Activated T-cell treated with anti-CD3 and anti-CD28 coated beads, Interleukin-2, amount 50 U/mL, for 48 hours (primary cell): ENCODE measurements at places on chromosomes 11 and 22.
A peak's percentile ranks its signal among the peaks of the same experiment; 100 is the strongest.

DNA sequence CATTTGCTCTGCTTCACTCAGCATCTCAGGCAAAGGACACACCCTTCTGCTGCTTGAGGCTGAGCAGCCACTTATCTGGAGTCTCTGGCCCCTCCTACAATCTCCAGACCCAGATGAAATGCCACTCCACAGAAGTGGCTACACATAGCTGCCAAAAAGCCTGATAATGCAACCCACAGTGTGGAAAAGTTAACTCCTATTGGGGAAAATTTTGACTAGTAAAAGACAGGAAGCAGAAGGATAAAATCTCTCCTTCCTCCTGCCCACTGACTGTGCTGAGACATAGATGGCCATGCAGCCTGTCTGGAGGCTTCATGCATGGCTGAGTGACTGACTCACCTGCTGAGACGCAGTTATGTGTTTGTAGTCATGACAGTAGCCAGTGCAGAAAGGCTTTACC lies 92.3 kb upstream of the TEAD1 start:
- DNase-seq, result no peak

DNA sequence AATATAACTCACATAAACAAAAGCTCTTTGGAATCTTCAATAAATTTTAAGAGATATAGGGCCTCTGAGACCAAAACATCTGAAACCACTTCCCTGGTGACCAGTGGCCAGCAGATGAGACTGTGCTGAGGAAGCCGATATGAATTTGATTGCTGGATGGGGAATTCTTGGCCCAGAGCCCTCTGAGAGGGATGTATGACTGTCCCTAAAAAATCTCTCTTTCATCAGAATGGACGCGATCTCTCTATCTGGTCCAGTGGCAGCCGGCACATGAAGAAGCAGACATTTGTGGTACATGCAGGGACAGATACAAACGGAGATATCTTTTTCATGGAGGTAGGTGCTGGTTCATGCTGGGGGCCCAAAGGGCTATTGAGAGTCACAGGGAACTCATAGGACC lies 37.5 kb downstream of the MYBPC3 start:
- DNase-seq, result no peak

DNA sequence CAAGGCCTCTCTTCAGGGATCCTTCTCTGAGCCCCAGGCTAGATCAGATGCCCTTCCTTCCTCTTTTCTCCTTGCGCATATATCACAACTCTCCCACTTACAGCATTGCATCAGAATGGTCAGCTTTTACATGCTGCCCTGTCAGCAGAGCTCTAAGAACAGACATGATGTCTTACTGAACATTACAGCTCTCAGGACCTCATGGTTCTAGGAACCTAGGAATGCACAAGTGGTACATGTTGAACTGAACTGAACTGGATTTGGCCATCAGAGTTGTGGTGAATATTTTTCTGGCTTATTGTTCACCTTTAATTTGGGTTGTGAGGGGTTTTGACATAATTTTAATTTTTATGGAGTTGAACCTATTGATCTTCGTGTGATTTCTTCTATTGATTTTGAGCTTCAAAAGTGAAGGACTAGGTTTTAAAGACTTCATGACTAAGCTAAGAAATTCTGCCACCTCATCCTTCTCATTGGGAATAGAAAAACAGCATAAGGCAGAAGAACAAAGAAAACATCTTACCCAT lies 37.7 kb upstream of the SPON1 start:
- no peak for DNase-seq

DNA sequence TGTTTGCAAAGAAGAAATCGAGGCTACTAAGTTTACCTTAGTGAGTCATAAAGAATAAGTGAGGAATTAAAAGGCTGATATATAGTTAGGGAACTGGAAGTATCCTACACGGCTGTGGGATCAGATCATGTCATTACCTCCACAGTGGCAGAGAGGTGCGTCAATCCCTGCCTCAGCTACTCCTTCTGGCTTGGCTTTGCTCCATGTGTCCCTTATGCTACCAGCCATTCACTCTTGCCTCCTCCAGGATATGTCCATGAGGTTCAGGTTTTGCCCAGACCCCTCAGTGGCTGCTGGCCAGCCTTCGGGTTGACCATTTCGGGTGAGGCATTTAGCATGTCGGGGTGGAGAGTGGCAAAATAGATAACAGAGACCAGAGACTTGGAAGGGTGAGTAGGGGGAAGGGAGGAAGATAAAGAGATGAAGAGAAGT lies 153.4 kb downstream of the LDLRAD3 start:
- no peak for DNase-seq

DNA sequence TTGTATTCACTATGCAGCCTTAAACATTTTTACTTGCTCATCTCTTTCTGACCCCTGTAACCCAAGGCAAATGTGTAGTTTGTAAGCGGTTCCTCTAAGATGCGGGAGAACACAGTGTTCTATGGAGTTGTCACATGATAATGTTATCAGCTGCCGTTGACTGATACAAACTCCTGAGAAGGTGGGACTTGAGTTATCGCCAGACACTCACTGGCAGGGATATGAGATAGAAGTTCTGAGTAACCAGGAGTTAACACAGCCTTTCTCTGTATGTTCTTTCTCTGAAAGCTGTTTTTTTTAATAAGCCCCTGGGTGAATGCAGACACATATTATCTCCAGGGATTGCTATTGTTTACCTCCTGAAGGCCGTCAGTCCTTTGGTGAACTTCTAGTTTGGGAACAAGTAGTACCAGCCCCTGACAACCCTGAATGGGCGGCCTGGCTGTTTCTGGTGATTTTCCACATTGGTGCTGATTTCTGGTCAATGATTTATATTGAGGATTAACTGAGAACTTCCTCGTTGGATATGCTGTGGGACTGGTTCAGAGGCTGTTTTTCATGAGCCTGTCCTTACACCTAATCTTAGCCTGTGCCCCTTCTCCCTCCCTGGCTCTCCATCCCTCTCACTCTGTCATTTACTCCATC lies 155.3 kb upstream of the RASSF10 start:
- no peak for DNase-seq

DNA sequence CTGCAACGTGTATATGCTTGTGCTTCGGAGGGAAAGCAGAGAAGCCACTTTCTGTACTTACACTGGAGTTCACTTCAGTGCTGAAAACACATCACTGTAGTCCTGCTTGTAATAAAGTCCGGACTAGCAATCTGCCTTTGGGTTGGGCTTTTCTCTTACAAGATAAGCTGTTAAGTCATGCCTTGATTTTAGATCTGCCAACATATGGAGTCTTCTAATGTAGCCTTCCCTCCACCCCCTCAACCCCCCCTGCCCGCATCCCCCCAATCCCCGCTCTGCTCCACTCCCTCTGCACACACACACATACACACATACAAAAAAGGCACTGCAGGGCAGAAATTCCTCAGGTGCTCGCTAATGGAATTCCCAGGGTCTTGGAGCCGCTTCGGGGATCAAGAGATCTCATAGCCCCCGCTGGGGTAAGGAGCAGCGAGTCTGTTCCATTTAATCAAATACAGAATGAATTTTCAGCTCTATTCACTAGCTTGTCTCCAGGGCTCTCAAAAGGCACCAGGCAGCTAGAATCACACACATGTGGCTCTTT lies 3.4 kb downstream of the CDON start:
- no peak for DNase-seq

DNA sequence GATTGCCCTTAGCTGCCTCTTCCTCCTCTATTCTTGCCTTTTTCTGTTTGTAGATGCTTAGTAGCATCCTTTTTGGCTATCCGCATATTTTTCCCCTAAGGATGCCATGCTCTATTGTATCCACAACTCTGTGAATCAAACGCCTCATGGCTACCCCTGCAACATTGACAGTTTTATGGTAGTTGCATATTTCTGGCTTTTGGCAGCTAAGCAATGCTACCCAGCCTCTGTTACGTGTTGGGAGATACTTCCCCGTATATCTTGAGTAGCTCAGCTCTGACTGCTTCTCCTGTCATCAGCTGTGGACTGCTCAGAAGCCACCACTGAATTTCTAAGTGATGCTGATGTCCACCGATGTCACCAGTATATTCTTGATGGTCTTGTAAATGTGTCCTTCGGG lies 15.1 kb upstream of the SLC3A2 start:
- DNase-seq, result no peak

DNA sequence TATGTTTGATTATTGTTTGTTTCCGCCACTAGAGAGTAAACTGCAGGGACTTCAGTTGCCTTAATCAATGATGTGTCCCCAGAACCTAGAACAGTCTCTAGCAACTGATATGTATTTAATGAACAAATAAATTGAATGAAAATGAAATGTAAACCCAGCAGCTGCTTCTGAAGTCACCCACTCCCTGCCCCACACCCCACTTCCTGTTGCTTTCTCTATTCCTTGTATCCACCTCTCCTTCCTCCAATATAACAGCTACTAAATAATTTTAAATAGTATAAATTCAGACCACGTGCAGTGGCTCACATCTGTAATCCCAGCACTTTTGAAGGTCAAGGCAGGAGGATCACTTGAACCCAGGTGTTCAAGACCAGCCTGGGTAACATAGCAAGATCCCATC lies 15.8 kb downstream of the MYH9 start:
- DNase-seq, result no peak

DNA sequence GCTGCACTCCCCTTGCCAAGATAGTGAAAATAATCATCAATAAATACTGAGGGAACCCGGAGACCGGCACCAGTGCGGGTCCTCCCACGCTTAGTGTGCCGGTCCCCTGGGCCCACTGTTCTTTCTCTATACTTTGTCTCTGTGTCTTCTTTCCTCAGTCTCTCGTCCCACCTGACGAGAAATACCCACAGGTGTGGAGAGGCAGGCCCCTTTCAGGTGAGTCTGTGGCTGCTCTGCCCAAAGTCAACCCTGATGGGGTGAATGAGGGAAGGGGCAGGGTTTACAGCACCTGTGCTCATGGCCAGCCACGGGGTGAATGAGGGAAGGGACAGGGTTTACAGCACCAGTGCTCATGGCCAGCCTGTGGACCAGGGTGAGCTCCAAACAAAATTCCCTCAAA lies 4.7 kb downstream of the BET1L start:
- DNase-seq, result peak; percentile 24

DNA sequence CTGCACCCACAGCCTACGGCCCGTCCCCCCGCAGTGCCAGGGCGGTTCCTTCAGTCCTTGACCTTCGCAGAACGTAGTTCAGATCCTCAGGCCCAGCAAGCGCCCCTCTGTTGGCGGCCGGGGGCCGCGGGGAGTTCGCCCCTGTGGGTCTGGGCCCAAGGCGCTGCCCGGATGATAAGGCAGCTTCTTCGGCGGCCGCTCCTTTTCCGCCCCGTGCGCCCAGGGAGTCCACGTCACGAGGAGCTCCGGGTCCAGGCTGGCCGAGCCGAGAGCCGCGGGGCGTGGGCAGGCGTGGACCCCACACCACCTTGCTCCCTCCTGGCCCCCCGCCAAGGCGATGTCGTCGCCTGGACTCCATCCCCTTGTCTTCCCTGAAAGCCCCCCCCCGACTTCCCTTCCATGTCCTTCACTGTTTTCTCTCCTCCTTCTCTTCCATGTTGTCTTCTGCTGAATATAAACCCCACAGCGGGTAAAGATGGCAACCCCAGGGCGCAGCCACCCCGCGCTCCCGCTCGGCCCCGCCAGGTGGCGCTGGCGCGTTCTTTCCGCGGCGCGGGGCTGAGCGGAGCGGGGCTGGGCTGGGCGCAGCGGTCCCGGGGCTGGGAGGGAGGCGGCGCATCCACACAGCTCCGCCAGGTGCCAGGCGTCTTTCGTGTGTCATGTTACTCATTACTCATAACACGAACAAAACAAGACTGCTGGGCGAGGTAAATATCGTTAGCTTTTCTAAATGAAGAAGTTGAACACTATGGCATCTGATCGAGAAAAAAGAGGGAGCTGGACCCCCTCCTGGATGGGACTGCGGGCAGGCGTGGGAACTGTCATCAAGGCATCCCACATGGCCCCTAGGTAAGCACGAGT lies 321.0 kb downstream of the NTM start:
- peak; percentile 53 for DNase-seq

DNA sequence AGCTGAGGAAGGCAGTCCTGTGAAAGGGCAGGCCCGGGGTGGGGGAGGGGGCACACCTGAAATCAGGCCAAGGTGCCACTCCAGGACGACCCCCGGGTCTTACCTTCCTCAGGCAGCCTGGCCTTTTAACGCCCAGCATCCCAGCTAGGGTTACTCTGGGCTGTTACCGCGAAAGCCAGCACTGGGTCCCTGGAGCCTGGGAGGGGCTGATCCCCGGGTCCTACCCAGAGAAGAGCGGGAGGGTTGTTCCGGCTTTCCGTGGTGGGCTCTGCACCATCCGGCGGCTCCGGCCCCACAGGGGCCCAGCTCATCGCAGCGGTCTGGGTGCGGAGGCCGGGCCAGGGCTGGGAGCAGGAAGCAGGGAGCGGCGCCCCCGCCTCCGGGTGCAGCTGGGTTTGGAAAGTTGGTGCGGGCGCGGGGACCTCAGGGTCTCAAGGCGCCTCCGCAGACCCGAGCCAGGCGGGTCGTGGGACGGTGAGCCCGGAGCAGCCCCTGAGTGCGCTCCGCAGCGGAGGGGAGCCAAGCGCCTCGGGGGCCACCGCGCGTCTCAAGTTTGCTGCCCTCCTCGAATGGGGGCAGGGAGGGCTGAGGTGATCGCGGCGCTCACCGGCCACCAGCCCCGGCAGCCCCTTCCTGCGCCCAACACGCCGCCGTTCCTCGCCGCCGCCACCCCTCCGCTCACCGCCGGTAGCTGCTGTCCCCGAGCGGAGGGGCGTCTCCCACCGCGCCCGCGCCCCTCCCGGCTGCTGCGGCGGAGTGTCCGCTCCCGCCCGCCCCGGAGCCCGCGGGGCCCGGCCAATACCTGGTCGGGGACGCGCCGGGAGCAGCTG lies 831 bp downstream of the CHST1 start:
- DNase-seq, result no peak

GRCh38 chr11:133925756-133926155 lies 31.0 kb downstream of the IGSF9B start:
- no peak for DNase-seq

- DNase-seq, result no peak
Measured at GRCh38 chr11:83493917-83494316, 207.8 kb upstream of the CCDC90B start.

DNA sequence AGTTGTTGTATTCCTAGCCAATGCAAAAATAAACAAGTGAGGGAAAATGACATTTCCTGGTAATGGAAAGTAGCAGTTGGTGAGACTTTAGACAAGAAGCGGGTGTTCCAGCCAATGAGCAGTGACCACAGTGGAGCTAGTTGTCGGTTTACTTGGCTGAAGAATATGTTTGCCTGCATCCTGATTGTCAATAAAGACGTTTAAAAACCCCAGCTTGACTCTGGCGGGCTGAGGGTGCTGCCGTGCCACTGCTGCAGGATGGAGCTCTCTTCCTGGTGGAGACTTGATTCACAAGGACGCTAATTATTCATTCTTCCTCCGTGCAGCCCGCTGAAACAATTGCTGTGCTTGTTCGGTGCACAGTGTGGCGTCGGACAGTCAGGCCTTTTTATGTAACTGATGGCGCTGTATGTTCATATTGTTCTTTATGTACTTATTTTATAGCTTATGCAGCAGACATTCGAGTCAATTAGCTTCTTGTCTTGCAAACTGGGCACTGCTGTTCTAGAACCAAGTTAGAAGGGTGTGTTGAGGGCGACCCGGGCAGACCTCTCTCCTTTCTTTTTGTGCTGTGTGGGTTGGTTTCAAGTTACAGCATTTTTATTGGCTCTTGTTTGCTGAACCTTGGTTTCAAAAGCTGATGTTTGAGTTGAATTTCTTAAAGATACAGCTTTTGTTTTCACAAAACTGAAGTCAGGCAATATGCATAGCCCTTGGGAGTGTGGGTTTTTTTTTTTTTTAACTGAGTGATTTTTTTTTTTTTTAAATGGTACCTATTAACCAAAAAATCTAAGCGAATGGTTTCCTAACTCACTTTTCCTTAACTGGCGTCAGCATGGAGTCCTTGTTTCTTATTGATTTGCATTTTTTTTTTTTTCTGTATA lies 153.9 kb downstream of the TEAD1 start:
- no peak for DNase-seq
